ENCODE measurements at places on chromosomes 4 and X. TPM values are rescaled to one million over a fixed set of nuclear protein-coding genes. Genes with fewer than 3 reads are reported as not detected.

The TEX13D gene
- not detected for total RNA-seq

The FAM47A gene
- total RNA-seq = not detected

The STOX2 gene
- 1.6 TPM for total RNA-seq

The EFHC2 gene
- not detected for total RNA-seq

The GATA1 gene
- not detected for total RNA-seq

The ANXA10 gene
- total RNA-seq = not detected

The MAGEA2B gene
- not detected for total RNA-seq

The SOWAHB gene
- 2.6 TPM for total RNA-seq

The ATP8A1 gene
- total RNA-seq = 0.25 TPM

GRCh38 chr4:10806953-10807645 lies 122.5 kb upstream of the CLNK start:
- no peaks in the 10 kb centered on the region for H3K36me3 ChIP-seq
- no peak overlapping the region for H3K27ac ChIP-seq
- no peaks in the 10 kb centered on the region for H3K4me1 ChIP-seq
- no peak for DNase-seq
- H3K4me3 ChIP-seq = no peak overlapping the region

DNA sequence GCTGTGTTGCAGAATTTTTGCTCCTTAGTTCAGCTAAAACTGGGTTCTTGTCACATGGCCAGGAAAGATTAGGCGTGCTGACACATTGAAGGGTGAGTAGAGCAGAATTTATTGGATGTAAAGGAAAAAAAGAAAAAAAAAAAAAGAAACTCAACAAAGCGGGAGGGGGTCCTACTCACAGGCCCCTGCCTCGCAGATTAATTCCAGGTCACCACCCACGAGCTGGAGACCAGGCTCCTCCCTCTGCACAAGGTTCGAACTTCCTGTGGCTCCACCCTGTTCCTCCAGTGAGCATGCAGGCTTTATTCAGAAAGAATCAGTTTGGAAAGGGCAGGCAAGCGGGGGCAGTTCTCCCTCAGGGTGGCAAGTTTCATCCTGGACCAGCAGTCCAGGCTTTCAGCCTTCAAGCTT lies 17.1 kb downstream of the MGST2 start:
- no peak overlapping the region for H3K4me3 ChIP-seq
- H3K27ac ChIP-seq = no peak overlapping the region
- H3K36me3 ChIP-seq = peaks cover 23% of the 10 kb centered on the region
- no peaks in the 10 kb centered on the region for H3K27me3 ChIP-seq

DNA sequence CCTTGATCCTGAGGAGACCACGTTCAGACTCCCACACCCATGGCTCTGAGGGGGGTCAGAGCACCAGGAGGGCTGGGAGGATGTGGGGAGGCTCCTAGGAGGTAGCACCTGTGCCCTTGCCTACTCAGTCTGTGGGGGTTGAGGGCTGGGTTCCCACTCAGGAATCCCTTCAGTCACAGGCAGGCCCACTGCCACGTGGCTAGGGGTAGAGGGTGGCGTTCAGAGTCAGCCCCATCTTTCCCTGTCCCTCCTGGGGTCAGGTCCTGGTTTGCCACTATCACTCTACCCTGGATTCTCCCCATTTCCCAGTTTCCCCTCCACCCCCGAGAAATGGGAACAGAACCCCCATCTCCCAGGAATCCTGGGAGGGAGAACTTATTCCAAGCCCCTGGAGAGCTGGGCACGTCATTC lies 111.3 kb downstream of the PSAPL1 start:
- H3K4me1 ChIP-seq = peaks cover 22% of the 10 kb centered on the region
- peak; percentile 67 for DNase-seq
- H3K27me3 ChIP-seq = no peaks in the 10 kb centered on the region

- H3K36me3 ChIP-seq = no peaks in the 10 kb centered on the region
- H3K4me1 ChIP-seq = no peaks in the 10 kb centered on the region
- no peak overlapping the region for H3K27ac ChIP-seq
- no peaks in the 10 kb centered on the region for H3K27me3 ChIP-seq
- no peak for DNase-seq
Measured at GRCh38 chr4:69224891-69225290, 10.3 kb upstream of the UGT2B11 start.

DNA sequence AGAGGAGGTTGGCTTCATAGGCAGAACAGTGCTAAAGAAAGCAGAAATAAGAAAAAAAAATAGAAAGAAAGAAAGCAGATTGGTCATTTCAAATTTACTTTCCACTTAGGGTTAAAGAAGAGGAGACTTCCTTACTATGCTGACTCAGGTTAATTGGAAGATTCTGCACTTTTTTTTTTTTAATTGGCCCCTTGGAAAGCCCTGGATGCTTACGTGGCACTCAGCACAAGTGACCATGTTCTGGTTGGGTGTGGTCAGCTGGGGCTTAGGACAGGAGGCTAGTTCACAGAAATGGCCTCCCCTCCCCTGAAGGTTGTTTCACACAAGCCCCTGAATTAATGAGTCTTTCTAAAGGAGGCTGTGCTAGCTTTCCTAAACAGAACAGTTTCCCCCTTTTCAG lies 14.5 kb downstream of the MAGEA9B start:
- H3K27ac ChIP-seq = peak overlapping the region; percentile 12
- no peaks in the 10 kb centered on the region for H3K27me3 ChIP-seq
- DNase-seq = no peak
- H3K4me1 ChIP-seq = peaks cover 16% of the 10 kb centered on the region
- H3K4me3 ChIP-seq = no peak overlapping the region
- H3K36me3 ChIP-seq = no peaks in the 10 kb centered on the region

DNA sequence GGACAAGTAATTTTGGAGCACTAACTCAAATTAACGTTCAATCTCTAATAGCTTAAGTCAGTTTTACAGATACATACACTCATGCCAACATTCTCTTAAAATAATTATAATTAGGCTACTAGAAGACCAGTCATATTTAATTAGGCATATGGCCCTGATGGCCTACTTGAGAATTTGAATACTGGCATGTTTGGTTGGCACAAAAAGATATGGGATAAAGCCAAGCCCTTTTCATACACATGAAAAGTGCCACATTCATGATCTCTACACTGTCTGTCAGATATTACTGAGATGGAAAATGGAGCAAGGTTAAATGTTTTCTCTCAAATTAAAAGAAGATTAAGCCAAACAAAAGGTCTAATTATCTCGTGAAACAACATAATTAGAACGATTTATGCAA lies 1091.0 kb downstream of the C4orf33 start:
- no peaks in the 10 kb centered on the region for H3K4me1 ChIP-seq
- no peak overlapping the region for H3K4me3 ChIP-seq
- no peak overlapping the region for H3K27ac ChIP-seq

DNA sequence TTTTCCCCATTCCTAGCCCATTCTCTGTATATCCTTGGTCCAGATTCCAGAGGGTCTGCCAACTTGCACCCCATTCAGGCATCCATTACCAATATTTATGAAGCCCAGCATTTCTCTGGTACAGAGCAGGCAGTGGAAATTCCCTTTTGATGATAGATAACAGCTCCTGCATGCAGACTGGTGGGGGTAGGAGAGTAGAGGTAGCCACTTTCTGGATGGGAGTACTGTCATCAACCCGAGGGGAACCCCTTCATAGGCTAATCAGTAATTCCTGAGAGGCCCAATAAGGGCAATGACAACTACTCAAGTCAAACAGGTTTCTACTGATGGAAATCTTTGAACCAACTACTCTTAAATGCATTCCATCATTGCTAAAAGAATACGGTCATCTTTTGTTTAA lies 63.7 kb downstream of the COL25A1 start:
- H3K4me1 ChIP-seq = no peaks in the 10 kb centered on the region
- no peak overlapping the region for H3K27ac ChIP-seq
- DNase-seq = no peak
- no peaks in the 10 kb centered on the region for H3K27me3 ChIP-seq
- H3K4me3 ChIP-seq = no peak overlapping the region

DNA sequence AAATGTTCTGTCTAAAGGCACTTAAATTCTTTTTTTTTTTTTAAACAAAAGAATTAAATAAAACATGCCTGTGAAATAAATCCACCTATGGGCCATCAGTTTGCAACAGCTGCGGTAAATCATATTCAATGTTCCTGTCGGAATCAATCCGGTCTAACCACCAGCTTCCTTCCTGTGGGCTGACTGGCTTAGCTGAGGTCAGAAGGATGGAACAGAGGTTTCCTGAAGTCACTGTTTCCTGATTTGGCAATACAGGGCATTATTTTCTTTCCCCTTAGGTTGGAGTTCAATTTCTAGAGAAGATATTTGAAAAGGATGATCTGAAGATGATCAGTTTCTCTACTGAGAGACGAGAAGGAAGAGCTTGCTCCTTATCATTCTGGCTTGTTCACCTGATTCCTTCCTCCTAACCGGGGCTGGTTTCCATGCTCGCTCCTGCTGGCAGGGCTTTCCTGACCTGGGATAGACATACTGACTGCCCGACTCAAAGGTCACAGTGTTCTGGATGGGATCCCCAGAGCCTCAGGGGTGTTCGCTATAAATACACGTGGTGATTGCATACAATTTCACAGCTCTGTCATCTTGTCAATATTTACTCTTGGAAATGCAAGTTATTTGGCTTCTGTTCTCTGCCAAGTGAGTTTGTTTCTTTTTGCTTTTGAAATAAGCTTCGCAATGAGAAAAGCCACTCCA lies 21.7 kb downstream of the PDLIM3 start:
- DNase-seq = no peak
- peaks cover 14% of the 10 kb centered on the region for H3K36me3 ChIP-seq
- H3K4me1 ChIP-seq = peaks cover 22% of the 10 kb centered on the region
- H3K27ac ChIP-seq = peak overlapping the region; percentile 28
- H3K4me3 ChIP-seq = no peak overlapping the region

GRCh38 chrX:22139822-22140221 lies 107.7 kb downstream of the PHEX start:
- no peaks in the 10 kb centered on the region for H3K27me3 ChIP-seq
- H3K4me3 ChIP-seq = no peak overlapping the region
- no peak for DNase-seq
- peaks cover 28% of the 10 kb centered on the region for H3K4me1 ChIP-seq

DNA sequence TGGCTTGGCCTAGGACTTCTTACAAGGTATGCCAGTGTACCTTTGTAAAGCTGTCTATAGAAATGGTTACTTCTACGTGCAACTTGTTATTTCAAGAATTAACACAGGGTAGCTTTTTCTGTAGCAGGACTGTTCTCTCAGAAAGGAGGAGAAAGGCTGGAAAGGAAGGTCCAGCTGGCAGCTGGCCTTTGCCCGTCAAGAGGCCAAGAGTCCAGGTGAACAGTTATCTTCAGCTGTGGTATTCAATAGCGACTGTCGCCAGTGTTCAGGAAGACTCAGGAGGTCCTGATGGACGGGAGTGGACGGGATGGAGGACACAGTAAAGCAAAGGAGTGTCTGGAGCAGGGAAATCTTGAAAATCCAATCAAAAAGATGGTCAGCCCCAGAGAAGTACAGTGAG lies 4.7 kb downstream of the CYP4V2 start:
- no peak overlapping the region for H3K4me3 ChIP-seq
- no peak overlapping the region for H3K27ac ChIP-seq
- no peak for DNase-seq
- peaks cover 7% of the 10 kb centered on the region for H3K36me3 ChIP-seq
- H3K27me3 ChIP-seq = no peaks in the 10 kb centered on the region

- H3K36me3 ChIP-seq = no peaks in the 10 kb centered on the region
- no peak for DNase-seq
- peaks cover 11% of the 10 kb centered on the region for H3K27me3 ChIP-seq
- H3K27ac ChIP-seq = no peak overlapping the region
- peaks cover 10% of the 10 kb centered on the region for H3K4me1 ChIP-seq
Measured at GRCh38 chr4:10722957-10723356, 38.4 kb upstream of the CLNK start.

Data from chondrocyte (in vitro differentiated cells).